ENCODE measurements at places on chromosomes 13 and 19. TPM values are rescaled to one million over a fixed set of nuclear protein-coding genes. Genes with fewer than 3 reads are reported as not detected.

HIF3A gene
- polyA plus RNA-seq = 8.5 TPM

ITPKC gene
- 7.3 TPM for polyA plus RNA-seq

VAV1 gene
- polyA plus RNA-seq = not detected

GDF15 gene
- polyA plus RNA-seq = 206 TPM

TMPRSS9 gene
- polyA plus RNA-seq = not detected

HIPK4 gene
- 0.12 TPM for polyA plus RNA-seq

PRTN3 gene
- polyA plus RNA-seq = not detected

DNM2 gene
- 89.9 TPM for polyA plus RNA-seq

TMEM150B gene
- not detected for polyA plus RNA-seq

ZNF763 gene
- polyA plus RNA-seq = 0.17 TPM

All from endothelial cell of umbilical vein (primary cell).